ENCODE measurements at places on chromosomes 1 and 21. TPM values are rescaled to one million over a fixed set of nuclear protein-coding genes. Genes with fewer than 3 reads are reported as not detected.

Gene MPL
- not detected for total RNA-seq

Gene SLC35E2B
- 59.7 TPM for total RNA-seq

Gene B3GALT5
- 0.15 TPM for total RNA-seq

Gene C1QC
- total RNA-seq: not detected

Gene CFAP141
- not detected for total RNA-seq

Gene PYHIN1
- total RNA-seq: not detected

Gene RGS8
- under 0.01 TPM for total RNA-seq

Gene ALX3
- total RNA-seq: not detected

Gene BMP8B
- not detected for total RNA-seq

Gene LMNA
- 2,796 TPM for total RNA-seq

Gene CACNA1S
- total RNA-seq: not detected

Gene KANK4
- not detected for total RNA-seq

Gene PMF1
- 23.8 TPM for total RNA-seq

Gene ABCG1
- total RNA-seq: 4.5 TPM

Gene LEFTY2
- total RNA-seq: not detected

Gene KPRP
- total RNA-seq: not detected

Gene ROR1
- total RNA-seq: 9.7 TPM

Gene RGL1
- 25.3 TPM for total RNA-seq

Gene VN1R5
- not detected for total RNA-seq

Gene FAM72D
- 1.3 TPM for total RNA-seq
